ENCODE measurements at places on chromosomes 16 and 17. TPM values are rescaled to one million over a fixed set of nuclear protein-coding genes. Genes with fewer than 3 reads are reported as not detected.

DNA sequence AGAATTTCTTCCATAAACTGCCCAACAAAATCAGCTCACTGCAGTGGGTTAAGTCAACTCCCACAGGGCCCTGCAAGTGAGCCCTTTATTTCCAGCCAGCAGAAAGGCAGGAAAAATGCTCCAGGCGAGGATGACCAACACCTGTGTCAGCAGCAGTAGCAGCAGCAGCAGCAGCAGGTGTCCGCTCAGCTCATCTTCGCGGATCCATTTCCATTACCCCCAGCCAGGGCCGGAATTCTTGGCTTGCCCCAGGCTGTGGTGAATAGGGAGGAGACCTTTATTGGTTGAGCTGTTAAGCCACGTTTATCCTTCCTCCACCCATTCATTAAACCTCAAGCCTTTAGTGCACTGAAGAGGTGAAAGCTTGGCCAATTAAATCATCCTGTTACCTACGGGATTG is 46.2 kb downstream of the MARCHF10 start:
- no peaks in the 10 kb centered on the region for H3K27me3 ChIP-seq
- H3K4me3 ChIP-seq: no peak overlapping the region
- H3K36me3 ChIP-seq: no peaks in the 10 kb centered on the region

- peak overlapping the region; percentile 71 for H3K27ac ChIP-seq
- H3K4me3 ChIP-seq: no peak overlapping the region
- no peaks in the 10 kb centered on the region for H3K36me3 ChIP-seq
- no peak for DNase-seq
These were observed 1.4 kb upstream of the KRT19 start for GRCh38 chr17:41529491-41529915.

DNA sequence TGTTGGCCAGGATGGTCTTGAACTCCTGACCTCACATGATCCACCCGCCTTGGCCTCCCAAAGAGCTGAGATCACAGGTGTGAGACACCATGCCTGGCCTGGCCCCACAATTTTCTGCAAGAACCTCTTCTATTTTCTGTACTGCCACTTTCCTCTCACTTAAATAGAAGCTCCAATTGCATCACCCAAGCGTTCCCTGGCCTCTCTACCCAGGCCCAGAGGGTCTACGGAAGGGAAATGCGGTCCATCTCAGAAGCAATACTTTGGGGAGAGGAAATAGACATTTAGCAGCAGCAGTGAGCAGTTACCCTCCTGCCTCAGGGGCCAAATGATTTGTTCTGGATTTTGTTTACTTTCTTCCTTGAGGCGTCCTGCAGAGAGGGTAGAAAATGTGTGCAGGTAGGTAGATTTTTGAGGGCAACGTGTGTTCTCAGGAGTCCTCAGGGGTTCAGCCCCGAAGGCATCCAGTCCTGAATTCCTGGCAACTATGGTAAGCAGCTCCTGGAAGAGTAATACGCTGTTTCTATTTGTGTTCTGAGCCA is 11.0 kb downstream of the SLC6A4 start:
- no peaks in the 10 kb centered on the region for H3K36me3 ChIP-seq
- H3K4me3 ChIP-seq: no peak overlapping the region
- no peak overlapping the region for H3K27ac ChIP-seq
- H3K27me3 ChIP-seq: peaks cover 40% of the 10 kb centered on the region
- DNase-seq: no peak
- H3K4me1 ChIP-seq: no peaks in the 10 kb centered on the region

DNA sequence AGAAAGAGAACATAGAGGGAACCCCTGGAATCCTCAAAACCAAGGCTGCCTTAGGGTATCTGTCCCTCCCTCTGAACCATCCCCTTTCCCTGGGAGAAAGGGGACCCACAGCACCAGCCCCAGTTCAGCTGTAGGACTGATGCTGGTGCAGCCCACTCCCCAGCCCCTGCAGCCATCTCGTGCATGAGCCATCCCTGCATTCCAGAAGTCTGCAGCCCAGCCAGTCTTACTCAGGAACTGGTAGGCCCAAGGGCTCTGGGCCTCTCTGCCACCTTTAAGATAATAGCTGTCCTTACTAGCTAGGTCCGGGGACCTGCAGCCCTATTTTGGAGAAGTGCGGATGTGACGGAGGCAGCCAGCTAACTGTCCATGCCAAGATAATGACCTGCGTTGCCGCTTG is 6.0 kb upstream of the EVPL start:
- no peak overlapping the region for H3K4me3 ChIP-seq
- no peak for DNase-seq
- H3K4me1 ChIP-seq: peaks cover 8% of the 10 kb centered on the region
- H3K36me3 ChIP-seq: peaks cover 6% of the 10 kb centered on the region

DNA sequence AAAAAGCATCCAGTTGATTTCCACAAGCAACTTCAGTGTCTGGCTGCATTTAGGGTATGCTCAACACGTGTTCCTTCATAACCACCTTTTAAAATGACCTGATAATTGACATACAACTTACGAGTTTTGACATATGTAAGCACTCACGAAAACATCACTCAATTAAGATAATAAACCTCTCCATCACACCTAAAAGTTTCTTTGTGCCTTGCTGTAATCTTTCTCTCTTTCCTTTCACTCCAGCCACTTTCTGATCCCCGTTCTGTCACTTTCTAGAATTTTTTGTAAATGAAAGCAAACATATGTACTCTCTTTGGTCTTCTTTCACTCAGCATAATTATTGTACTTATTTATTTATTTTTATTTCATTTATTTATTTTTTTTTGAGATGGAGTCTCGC is 20.7 kb upstream of the UBE2G1 start:
- H3K36me3 ChIP-seq: no peaks in the 10 kb centered on the region
- peaks cover 2% of the 10 kb centered on the region for H3K27me3 ChIP-seq
- no peak for DNase-seq
- no peaks in the 10 kb centered on the region for H3K4me1 ChIP-seq
- no peak overlapping the region for H3K4me3 ChIP-seq
- H3K27ac ChIP-seq: no peak overlapping the region

DNA sequence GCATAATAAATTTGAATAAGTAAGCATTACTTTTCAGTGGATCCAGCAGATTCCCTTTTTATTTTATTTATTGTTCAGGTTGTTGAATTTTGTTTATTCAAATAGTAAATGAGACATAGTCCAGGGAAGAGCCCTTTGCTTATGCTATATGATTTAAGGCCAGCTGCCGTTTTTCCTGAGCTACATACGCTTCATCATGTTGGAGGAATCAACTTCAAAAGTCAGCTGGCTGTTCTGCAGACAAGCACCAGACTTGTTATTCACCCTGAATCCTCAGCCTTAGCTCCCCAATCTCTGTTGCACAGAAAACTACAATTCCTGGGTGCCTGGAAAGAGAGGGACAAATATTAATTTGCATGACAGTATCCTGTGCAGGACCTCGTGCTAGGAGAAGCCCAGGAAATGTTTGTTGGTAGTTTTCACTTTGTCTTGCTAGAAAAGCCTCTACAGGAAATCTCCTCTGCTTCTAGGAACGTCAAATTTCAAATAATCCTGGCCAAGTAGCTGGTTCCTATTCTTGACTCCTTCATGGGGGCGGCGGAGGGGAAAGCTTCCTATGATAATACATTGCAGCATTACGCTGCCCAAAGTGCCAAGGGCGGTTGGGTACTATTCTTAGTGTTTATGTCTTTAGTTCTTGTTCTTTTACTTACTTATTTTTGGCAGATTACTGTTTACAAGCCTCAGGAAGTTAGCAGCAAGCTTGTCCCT is 101.6 kb downstream of the PRKCA start:
- no peak for DNase-seq
- no peak overlapping the region for H3K4me3 ChIP-seq
- no peaks in the 10 kb centered on the region for H3K27me3 ChIP-seq
- peaks cover 4% of the 10 kb centered on the region for H3K4me1 ChIP-seq
- no peak overlapping the region for H3K27ac ChIP-seq
- no peaks in the 10 kb centered on the region for H3K36me3 ChIP-seq

DNA sequence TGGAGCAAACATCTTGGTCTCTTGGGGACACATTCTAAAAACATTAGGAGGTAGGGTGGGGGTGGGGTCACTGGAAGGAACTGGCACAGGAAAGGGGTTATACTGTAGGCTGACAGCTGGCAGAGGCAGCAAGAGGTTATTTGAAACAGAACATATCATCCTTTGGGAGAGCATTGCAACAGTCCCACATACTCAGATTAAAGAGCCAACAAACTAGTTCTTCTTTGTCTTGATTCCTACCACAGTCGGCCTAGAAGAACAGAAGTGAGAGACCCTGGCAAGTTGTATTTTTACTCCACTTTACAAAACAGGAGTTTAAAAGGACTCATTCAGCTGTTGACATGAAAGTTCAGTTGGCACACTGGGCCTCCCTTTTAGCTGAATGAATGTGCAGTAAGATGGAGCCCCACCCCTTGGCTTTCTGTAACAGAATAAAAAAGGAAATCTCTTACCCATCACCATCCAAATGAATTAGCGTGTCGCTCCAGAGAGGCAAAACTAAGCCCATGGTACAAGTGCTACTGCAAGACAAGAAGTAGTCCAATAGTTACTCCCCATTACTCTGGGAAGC is 54.6 kb upstream of the CORO6 start:
- H3K4me1 ChIP-seq: no peaks in the 10 kb centered on the region
- no peak overlapping the region for H3K4me3 ChIP-seq
- H3K27ac ChIP-seq: no peak overlapping the region
- no peaks in the 10 kb centered on the region for H3K27me3 ChIP-seq

DNA sequence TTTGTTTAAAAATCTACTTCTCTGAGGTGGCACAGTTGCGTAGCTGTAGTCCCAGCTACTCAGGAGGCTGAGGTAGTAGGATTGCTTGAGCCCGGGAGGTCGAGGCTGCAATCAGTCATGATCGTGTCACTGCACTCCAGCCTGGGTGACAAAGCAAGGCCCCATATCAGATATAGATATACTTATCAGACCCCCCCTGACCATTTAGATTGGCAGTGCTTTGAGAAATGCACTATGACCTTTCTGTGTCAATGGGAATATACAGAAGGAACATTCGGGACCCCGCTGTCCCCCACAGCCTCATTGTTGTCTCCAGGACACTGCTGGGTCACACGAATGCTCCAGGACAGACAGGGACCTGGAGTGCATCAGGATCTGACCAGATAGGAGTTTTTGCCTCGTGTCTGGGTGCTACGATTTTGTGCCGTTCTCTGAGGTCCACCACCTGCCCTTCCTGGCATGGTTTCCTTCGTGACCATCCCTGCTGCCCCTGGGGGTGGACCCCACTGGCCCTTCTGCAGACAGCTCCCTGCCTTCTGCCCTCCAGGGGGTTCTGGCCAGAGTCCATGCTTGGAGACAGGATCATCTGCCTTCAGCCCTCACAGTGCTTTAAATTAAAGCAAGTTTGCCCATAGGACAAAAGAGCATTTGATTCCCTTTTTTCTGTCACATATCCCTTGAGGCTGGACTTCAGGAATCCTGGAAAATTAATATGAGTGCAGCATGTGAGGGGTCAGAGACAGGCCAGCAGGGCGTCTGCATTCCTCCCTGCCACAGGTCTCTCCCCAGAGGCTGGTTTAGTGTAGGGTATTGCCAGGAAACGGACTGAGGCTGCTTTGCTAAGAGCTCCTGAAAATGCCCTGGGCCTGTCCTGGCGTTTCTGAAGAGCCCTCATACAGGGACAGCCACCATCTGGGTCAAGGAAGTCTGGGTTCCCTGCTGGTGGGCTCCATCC is 19.3 kb downstream of the PLD6 start:
- peaks cover 30% of the 10 kb centered on the region for H3K36me3 ChIP-seq
- no peaks in the 10 kb centered on the region for H3K27me3 ChIP-seq
- DNase-seq: peak; percentile 34
- H3K27ac ChIP-seq: no peak overlapping the region
- peaks cover 27% of the 10 kb centered on the region for H3K4me1 ChIP-seq
- H3K4me3 ChIP-seq: no peak overlapping the region

- peak overlapping the region; percentile 63 for H3K4me3 ChIP-seq
- no peaks in the 10 kb centered on the region for H3K36me3 ChIP-seq
- H3K27me3 ChIP-seq: no peaks in the 10 kb centered on the region
- DNase-seq: no peak
- no peak overlapping the region for H3K27ac ChIP-seq
These were observed 786 bp downstream of the TMC7 start for GRCh38 chr16:18984435-18985005.

DNA sequence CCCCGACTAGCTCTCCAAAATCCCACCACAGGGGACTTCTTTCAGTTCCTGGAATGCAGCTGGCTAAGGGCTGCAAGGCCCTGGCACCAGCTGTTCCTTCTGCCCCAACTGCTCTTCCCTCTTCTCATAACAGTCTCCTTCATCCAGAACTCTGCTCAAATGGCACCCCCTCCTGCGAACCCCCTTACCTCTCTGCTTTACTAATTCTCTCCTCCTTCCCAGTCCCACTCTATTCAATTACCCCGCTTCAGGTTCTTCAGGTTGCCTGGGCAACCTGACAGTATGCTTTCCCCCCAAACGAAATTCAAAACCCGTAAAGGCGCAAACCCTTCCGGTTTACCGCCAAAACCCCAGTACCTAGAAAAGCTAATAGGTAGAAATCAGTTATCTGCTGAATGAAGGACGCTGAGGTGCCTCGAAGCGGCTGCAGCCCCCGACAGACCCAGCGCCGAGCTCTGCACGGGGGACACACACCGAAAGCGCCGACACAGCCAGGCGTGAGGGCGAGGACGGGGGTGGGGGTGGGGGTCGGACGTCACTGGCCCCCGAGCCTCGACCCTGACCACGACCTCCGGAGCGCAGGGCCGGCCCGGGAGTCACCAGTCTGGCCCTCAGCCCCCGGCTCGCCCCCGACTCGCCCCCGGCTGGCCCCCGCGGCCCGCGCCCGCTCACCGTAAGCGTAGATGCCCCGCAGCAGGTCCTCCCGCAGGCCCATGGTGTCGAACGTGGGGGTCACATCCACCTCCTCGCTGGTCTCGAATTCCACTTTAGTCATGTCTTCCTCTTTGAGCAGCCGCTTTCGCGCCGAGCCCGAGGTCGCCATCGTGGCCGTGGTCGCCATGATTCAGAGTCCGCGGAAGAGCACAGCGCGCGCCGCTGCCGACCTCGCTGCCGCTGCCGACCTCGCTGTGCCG is 550 bp downstream of the EIF4A3 start:
- no peaks in the 10 kb centered on the region for H3K27me3 ChIP-seq
- DNase-seq: no peak
- H3K27ac ChIP-seq: peak overlapping the region; percentile 80
- H3K36me3 ChIP-seq: peaks cover 26% of the 10 kb centered on the region

GRCh38 chr17:82237746-82238471 is 9.1 kb downstream of the SLC16A3 start:
- H3K4me3 ChIP-seq: no peak overlapping the region
- DNase-seq: no peak
- no peaks in the 10 kb centered on the region for H3K27me3 ChIP-seq
- H3K36me3 ChIP-seq: peaks cover 4% of the 10 kb centered on the region
- peaks cover 66% of the 10 kb centered on the region for H3K4me1 ChIP-seq
- peak overlapping the region; percentile 36 for H3K27ac ChIP-seq

DNA sequence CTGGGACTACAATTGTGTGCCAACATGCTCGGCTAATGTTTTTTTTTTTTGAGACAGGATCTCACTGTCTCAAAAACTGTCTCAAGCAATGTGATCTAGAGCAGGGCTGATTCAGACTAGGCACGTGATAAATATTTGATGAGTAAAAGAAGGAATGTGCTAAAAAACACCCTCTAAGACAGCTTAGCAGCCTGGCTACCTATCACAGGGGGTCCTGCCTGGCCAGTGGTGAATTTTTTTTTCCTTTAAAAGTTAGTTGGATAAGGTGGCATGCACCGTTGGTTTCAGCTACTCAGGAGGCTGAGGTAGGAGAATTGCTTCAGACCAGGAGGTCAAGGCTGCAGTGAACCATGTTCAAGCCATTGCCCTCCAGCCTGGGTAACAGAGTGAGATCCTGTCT is 14.8 kb upstream of the GPATCH8 start:
- DNase-seq: no peak
- H3K4me3 ChIP-seq: no peak overlapping the region
- H3K27me3 ChIP-seq: no peaks in the 10 kb centered on the region
- H3K4me1 ChIP-seq: no peaks in the 10 kb centered on the region
- H3K36me3 ChIP-seq: no peaks in the 10 kb centered on the region

The PRKCB gene
- 2.1 TPM for total RNA-seq

The PRAC2 gene
- not detected for total RNA-seq

The MYL11 gene
- total RNA-seq: not detected

Data from astrocyte (in vitro differentiated cells and primary cell).